ENCODE measurements at places on chromosomes 7 and 10.
A peak's percentile ranks its signal among the peaks of the same experiment; 100 is the strongest.

- no peak for DNase-seq
These were observed 53.4 kb downstream of the MYL10 start for GRCh38 chr7:101575721-101576120.

DNA sequence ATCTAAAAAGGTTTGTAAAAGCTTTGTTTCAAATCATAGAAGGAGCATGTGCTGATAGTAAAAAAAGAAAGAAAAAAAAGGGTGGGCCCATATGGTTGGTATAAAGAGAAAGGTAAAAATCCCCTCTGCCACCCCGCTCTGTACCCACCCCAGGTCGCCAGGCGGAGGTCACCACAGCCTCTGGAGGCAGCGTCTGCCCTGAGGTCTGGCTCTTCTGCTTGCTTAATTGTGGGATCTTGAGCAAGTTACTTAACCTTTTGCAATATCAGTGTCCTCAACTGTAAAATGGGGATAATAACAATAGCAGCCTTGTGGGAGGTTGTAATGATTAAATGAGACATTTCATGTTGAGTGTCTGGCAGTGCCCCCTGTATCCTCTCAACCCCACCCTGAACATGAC lies 10.7 kb upstream of the PCBD1 start:
- DNase-seq = no peak

GRCh38 chr7:1542841-1543747 lies 12.6 kb downstream of the MAFK start:
- no peak for DNase-seq

GRCh38 chr7:77655356-77655755 lies 40.9 kb upstream of the RSBN1L start:
- no peak for DNase-seq

- DNase-seq = no peak
These were observed 179.3 kb downstream of the TRIL start for GRCh38 chr7:28778786-28779185.

DNA sequence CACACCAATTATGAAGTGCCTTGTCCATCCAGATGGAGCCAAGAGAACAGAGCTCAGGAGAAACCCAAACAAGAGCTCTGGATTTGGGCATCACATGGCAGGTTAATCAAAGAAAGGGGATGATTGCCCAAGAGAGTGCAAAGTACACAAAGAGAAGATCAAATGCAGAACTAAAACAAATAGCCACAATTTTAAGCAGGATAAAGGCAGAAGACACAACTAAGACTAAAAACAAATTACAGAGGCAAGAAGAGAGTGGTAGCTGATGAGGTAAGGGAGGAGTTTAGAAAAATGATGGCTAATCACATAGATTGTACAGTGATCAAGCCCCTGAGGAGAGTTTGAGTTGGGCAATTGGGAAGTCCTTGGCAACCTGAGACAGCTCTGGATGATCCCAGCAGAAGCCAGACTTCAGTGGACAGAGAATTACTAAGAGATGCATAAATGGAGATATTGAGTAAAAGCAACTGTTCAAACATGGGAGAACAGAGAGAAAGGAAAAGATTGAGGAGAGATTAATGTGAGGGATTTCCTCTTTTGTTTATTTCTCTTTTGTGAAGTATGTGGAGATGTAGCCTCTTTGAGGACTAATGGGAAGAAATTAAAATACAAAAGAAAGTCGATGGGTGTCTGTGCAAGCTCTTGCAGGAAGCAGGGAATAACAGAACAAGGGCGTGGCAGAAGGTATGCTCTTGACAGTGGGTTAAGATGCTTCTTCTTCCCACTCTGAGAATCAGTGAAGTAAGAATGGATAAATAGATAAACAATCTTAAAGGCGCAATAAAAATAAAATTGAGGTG lies 101.9 kb downstream of the LRRN3 start:
- DNase-seq = no peak

DNA sequence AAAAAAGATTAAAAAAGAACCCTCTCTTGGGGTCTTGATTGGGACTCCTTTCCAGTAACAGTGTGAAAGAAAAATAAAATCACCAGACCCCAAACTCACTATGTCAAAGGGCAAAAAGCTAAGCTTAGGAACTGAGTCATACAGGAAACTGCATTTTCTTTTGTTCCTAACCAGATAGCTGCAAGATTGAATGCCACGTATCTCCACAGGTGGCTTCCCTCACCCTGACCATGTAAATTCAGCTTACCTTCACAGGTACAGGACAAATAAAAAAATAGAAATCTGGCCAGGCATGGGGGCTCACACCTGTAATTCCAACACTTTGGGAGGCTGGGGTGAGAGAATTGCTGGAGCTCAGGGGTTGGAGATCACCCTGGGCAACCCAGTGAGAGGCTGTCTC lies 32.5 kb upstream of the EIF4H start:
- DNase-seq = no peak

GRCh38 chr7:85833066-85833465 lies 646.2 kb upstream of the SEMA3D start:
- DNase-seq = no peak

DNA sequence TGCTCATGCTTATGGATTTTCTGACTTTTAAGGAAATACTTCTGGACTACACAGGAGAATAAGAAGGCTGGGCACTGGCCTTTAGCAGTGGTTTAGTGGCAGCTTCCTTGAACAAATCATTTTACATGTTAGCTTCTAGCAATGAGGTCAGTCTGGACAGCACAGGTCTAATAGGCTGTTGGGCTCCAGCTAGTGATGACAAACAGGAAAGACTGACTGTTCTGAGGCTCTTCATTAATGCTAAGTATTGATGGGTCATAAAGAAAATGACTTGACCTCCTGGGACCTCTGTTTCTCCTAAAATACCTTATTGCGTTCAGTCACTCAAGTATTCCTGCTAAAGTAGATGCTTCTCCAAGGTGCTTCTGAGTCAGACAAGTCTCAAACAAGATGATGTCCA lies 4.9 kb upstream of the RHOBTB1 start:
- no peak for DNase-seq

DNA sequence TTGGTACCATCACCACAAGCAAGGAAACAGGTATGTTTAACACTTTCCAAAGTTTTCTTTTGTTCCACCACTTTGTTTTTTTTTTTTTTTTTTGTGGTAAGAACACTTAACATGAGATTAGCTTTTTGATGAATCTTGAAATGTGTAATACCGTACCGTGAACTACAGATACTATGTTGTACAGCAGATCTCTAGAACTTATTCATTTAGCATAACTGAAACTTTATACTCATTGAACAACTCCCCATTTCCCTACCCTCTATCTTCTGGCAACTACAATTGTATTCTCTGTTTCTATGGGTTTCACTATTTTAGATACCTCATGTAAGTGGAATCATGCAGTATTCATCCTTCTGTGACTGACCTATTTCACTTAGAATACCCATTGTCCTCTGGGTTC lies 162.7 kb upstream of the ITGB1 start:
- DNase-seq = no peak

- DNase-seq = no peak
These were observed 14.8 kb downstream of the COL13A1 start for GRCh38 chr10:69816521-69816920.

DNA sequence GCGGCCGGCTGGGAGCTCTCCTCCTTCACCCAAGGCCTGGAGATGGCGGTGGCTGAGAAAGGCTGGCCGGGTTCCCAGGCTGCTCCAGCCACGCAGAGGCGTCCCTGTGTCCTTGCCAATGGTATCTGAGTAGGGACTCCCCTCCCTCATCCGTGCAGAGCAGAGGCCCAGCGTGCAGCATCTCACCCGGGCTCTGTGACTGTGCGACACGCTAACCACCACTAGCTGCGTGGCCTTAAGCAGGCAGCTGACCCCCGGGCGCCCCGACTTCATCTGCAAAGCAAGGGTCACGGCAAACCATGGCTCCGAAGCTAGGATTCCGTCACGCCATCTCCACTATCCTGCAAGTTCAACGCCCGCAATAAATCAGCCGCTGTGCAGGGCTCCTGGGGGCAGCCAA lies 47.2 kb upstream of the TNRC18 start:
- DNase-seq = no peak

- no peak for DNase-seq
These were observed 64.9 kb upstream of the NKX6-2 start for GRCh38 chr10:132850896-132851295.

DNA sequence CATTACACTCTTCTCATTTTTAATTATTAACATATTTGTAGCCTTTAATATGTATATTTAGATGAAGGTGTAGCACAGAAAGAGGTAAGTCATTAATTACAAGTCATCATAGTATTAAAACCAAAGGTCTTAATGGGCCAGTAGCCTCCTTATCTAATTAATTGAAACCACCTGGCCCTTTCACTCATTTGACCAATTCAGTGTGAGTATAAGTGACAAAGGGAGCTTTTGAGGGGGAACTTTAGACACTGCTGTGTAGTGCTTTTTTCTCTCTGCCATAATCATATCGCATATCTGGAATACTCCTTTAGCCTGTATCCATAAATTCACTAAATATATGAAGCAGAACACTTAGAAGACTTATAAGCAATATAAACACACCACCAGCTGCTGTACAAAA lies 562.9 kb upstream of the POT1 start:
- DNase-seq = no peak

DNA sequence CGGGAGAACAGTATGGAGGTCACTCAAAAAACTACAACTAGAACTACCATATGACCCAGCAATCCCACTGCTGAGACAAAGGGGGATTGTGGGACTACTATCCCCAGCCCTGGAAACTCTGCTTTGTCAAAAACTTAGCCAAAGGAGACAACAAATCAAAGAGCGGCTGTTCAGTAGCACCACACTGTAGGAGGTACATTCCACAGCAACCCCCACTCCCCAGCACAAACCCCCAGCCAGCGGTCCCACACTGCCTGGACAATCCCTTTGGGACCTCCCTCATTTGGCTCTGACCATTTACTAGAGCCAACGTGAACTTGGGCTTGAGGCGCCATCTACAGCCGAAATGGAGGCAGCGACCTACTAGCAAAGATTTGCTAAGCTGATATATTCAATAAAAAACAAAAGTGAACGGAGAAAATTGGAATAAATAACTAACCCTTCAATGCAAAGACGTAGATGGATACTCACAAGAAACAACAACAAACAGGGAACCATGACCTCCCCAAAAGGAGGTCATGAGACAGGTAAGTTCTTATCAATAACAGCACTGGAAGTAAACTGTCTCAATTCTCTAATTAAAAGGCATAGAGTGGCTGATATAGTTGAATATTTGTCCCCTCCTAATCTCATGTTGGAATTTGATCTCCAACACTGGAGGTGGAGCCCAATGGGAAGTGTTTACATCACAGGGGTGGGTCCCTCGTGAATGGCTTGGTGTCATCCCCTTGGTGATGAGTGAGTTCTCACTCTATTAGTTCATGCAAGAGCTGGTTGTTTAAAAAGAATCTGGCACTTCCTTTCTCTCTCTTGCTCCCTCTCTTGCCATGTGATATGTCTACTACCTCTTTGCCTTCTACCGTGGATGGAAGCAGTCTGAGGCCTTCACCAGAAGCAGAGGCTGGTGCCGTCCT lies 119.0 kb upstream of the KCNMA1 start:
- peak; percentile 30 for DNase-seq

- DNase-seq = no peak
These were observed 59.9 kb upstream of the DNAJB12 start for GRCh38 chr10:72414642-72415041.

- no peak for DNase-seq
These were observed 36.9 kb upstream of the VSIR start for GRCh38 chr10:71810048-71810750.

- DNase-seq = no peak
These were observed 137.6 kb upstream of the SVIL start for GRCh38 chr10:29772403-29772802.

GRCh38 chr7:156127166-156128134 lies 315.2 kb upstream of the SHH start:
- no peak for DNase-seq

- peak; percentile 78 for DNase-seq
These were observed 17.8 kb upstream of the IFIT2 start for GRCh38 chr10:89283936-89284475.

DNA sequence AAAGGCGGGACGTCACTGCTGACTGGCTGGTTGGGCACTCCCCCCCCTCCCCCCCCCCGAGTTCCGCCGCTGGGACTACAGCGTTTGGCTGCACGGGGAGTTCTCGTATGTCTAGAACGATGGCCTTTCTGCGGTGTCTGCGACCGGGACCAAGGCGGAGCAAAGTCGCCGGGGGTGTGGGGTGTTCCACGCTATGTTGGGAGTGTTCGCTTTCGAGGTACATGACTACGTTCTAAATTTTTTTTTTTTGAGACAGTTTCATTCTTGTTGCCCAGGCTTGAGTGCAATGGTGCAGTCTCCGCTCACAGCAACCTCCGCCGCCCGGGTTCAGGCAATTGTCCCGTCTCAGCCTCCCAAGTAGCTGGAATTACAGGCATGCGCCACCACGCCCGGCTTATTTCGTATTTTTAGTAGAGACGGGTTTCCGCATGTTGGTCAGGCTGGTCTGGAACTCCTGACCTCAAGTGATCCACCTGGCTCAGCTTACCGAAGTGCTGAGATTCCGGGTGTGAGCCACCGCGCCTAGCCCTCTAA lies 573 bp upstream of the IDI1 start:
- no peak for DNase-seq

GRCh38 chr10:55629793-55630490 lies 731.1 kb downstream of the ZWINT start:
- no peak for DNase-seq

GRCh38 chr7:5360971-5361370 lies 62.7 kb downstream of the TNRC18 start:
- DNase-seq = no peak

DNA sequence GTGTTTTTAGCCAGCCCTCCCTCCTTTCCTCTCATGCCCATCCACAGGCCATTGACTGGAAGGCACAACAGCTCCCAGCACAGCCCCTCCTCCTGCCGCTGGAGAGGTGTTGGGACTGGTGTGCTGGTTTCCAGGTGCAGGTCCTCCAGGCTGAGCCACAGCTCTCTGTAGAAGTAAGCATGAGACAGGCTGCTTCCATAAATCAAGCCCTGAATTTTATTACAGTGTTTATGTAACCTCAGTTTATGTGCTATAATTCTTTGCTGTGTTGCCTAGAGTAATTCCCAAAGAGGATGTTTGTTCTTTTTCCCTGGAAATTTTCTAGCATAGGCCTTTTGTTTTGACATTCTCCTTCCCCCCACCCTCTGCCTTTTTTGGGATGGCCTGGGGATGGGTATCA lies 445.8 kb downstream of the AUTS2 start:
- DNase-seq = no peak

DNA sequence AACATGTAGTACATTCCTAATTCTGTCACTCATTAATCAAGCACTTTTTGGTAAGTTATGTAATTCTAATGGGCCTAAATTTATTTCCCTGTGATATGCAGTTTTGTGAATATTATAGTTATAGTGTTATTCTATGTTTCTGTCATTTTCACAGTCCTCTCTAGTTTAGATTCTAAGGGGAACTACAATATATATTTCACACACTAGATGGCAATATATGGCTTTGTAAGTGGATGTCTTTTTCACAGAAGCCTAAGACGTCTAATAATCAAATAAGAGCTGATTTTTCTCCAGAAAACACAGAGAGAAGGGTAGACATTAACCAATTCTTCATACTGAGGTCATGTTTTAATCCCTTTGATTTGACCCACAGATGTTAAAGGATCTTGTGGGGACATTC lies 18.0 kb downstream of the RNLS start:
- DNase-seq = peak; percentile 19

DNA sequence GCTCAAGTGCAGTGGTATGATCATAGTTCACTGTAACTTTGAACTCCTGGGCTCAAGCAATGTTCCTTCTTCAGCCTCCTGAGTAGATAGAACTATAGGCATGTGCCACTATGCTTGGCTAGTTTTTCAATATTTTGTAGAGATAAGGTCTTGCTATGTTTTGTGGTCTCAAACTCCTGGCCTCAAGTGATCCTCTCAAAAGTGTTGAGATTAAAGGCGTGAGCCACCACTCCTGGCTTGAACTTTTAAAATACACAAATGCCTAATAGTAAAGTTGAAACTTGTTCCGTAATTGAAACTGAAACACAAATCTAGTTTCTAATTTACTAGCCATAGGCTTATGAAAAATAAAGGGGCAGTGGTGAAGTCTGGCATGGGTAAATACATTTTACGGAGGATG lies 65.7 kb downstream of the AP3M1 start:
- no peak for DNase-seq
